ENCODE measurements at places on chromosomes 1 and 21.

- no peak for DNase-seq
Measured at GRCh38 chr1:11980676-11980972, 380 bp downstream of the MFN2 start.

GRCh38 chr21:44038063-44038462 is 26.0 kb downstream of the TRAPPC10 start:
- no peak for DNase-seq

DNA sequence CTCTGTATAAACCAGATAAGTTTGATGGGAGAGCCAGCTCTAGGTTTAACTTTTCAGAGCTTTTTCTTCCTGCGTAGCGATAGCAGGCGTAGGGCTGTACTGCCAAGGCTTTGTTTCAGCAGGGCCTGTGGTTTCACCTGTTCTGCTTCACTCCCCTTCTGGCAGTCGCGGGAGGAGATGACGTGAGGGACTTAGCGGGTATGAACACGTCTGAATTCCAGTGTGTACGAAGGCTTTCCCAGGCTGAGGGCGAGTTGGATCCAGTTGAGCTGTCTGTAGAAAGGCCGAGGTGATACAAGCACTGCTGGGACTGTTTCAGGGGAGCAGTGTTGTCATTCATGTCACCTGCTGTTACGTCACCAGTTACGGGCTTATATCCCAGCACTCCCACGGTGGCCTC is 21.2 kb downstream of the PEX14 start:
- DNase-seq = no peak

- peak; percentile 97 for DNase-seq
Measured at GRCh38 chr1:245085508-245086095, 69.2 kb upstream of the KIF26B start.

DNA sequence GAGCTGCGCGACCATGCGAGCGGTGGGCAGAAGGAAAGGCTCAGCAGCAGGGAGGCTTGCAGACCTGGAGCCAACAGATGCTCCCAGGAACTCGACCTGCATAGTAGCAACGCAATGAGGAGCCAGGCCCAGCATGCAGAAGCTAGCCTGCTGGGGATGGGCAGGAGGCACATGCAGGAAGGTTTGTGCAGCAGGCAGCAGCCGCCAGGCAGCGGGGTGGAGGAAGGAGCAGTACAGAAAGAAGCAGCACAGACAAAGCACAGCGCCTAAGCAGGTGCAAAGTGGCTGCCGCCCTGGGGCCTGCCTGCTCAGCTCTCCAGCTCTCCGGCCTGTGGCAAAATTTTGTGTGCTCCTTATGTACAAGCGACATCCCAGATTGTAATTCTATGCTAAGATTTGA is 213.5 kb upstream of the MAP1LC3C start:
- DNase-seq = no peak

DNA sequence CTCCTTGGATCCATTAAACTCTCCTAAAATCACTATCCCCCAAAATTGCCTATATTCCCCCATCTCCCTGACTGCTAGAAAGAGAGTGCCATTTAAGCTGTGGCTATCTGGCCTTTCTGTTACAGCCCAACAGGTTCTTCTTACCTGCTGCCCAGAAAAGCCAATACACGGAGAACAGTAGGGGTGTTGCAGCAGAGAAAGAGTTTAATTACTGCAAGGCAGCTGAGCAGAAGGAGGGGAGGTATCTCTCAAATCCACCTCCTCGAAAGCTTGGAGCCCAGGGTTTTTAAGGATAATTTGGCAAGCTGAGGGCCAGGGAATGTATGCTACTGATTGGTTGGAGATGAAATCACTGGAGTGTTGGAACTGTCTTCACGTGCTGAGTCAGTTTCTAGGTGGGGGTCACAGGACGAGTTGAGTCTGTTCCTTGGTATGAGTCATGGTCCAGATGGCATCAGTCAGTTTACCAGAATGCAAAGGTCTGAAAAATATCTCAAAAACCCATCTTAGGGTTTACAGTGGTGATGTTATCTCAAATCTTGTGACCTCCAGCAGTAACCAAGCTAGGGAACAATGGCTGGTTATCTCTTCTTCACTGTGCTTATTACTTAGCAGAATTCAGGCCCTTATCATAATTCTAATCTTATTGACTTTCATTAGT is 89.8 kb downstream of the SMYD3 start:
- peak; percentile 73 for DNase-seq

GRCh38 chr1:180842052-180842451 is 70.6 kb upstream of the KIAA1614 start:
- peak; percentile 85 for DNase-seq

DNA sequence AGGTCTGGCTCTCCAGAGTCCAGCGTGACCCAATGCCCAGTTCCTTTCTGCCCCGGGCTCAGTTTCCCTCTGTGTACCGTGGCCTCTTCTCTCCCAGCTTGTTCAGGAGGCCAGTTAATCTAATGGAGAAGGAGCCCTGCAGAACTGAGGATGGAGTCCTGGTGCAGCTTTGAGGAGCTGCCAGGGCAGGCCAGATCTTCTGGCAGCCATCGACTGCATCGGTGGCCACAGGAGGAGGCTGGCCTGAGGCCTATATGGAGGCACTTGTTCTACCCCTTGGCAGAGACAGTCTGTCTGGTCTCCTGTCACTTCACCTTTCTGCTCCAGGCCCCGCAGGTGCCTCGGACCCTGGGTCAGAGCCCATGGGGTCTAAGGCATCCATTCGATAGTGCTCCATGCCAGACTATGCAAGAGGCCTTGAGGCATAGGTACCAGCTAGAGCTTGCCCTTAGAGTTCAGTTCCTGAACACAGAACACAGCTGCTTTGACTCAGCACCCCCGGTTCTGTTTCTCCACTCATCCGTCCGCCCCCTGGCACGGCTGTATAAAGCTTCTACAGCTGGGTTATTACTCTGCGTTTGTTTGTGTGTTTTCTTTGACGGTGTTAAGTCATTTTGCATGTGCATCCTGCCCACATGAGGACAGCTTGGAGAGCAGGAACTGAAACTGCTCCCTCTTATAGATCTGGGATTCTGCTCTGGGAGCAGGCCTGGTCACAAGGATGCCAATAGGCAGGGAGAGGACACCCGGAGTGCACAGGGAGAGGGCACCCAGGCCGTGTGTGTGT is 18.5 kb upstream of the LRRN2 start:
- no peak for DNase-seq

DNA sequence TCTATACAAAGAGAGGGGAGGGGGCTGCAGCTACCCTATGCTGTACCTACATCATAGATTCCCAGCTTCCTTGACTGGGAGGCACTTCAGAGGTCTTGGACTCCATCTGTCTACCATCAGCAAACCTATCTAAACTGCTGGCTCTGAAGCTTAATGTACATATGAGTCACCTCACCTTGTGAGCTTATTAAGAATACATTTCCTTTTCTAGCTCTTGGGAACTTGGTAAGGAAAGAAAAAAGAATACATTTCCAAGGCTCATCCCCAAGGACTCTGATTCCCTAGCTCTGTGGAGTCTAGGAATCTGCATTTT is 50.0 kb upstream of the PRELP start:
- peak; percentile 67 for DNase-seq

- DNase-seq = peak; percentile 25
Measured at GRCh38 chr21:31927689-31928353, 55.0 kb downstream of the HUNK start.

GRCh38 chr1:147292631-147293251 is 50.3 kb downstream of the CHD1L start:
- DNase-seq = peak; percentile 99

DNA sequence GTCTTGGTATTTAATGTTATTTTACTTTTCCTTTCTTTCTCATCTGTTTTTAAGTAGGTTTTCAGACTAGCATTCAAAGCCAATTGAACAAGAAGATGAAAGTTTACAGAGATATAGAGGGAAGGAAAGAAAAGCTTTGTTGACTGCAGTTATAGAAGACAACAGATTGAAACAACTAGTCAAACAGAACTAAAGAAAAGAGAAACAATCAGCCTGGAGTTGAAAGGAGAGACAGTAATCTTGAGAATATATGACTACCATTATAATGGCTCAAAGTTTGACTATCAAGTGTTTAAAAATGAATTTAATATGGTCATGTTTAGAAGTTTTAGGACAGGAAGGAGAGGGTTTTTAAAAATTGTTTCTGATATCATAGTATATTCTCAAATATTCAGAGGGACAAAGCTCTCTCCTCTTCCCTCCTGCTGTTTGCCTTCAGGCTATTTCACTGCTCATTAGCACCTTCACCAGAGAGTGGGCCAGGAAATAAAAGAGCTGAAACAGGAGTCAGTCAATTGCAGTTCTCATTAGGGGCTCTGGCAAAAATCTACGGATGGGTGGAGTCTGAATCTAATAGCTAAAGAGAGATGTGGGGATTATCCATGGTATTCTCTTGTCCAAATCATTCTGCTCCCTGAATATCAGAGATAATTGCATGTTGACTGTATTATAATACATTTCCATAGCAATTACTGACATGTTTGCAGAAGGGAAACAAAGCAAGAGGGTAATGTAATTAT is 577.8 kb downstream of the BRINP3 start:
- DNase-seq = no peak

GRCh38 chr1:167249702-167250101 is 29.0 kb downstream of the POU2F1 start:
- DNase-seq = no peak

DNA sequence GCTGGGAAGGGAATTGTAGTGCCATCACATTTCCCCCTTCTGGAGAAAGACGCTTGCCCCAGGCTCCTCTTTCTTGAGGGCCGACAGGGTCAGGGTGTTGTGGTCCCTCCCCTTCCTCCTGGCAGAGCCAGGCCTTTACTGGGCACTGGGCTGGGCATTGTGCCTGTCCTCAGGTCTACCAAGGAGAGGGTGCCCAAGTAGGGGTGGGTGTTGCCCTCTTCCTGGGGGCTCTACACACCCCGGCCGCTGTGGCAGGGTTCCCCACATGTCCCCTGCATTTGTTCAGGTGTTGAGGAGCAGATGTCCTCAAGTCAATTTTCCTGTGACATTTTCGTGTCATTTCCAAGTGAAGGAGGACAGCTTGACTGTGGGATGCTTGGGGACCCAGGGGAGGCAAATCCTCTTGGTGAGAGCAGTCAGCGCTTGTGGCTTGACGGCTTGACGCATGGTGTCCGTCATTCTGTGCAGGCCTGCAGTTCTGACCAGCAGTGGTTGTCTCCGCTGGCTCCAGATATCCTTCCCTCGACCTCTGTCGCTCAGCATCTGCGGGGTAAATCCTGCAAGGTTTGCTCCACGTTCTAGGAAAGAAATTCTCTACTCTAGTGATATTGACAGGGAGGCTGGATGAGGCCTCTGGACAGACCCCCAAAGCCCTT is 181.9 kb upstream of the VAMP3 start:
- no peak for DNase-seq

DNA sequence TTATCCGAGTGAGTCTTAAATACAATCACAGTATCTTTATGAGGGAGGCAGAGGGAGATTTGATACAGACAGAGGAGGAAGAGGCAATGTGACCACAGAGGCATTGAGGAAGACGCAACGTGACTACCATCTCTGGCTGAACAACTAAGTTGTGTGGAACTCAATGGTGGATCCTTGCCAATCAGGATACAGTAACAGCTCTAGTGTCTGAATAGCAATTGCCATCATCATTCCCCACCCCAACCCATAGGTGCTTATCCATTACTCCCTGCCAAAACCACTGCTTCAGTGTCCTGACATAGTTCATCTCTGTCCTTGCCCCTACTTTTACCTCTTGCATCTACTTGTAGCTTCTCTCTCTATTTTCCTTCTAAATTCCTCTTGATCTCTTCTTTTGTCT is 20.5 kb upstream of the RHBDL2 start:
- DNase-seq = peak; percentile 76

DNA sequence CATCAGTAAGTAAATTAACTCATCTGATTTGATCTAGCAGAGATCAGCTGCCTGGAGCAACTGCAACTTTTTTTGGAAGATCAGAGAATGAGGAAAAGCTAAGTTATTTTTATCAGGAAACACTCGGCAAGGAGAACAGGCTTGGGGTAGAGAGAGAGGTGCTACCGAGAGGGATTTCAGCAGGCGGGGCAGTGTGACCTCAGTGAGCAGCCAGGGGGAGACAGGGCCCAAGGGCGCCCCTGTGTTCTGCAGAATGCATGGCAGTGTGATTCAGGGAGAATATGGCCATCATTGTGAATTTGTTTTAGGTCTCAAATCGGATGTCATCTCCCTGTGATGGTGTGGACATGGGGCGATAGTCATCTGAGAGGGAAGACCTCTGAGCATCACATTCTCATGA is 484.1 kb upstream of the VAMP3 start:
- DNase-seq = no peak

- DNase-seq = no peak
Measured at GRCh38 chr1:212513586-212513985, 80.9 kb downstream of the NENF start.
